ENCODE measurements at places on chromosomes 7 and 10.

DNA sequence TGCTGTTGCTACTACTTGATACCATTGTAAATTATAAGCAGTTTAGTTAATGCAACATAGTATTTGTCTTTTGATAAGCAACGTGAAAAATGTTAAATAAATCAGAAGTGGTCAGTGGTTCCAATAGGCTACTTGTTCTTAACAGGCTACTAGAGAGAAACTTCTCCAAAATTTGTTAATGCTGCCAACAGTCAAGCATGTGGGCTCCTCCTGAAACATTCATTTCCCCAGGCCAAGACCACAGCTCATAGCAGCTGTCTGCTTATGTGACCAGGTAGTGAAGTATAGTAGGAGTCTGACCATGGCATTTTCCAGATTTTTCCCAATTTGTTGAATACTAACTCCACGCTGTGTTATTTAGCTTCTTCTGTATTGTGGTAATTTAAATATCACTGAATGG lies 81.0 kb downstream of the CYP51A1 start:
- no peak for DNase-seq

DNA sequence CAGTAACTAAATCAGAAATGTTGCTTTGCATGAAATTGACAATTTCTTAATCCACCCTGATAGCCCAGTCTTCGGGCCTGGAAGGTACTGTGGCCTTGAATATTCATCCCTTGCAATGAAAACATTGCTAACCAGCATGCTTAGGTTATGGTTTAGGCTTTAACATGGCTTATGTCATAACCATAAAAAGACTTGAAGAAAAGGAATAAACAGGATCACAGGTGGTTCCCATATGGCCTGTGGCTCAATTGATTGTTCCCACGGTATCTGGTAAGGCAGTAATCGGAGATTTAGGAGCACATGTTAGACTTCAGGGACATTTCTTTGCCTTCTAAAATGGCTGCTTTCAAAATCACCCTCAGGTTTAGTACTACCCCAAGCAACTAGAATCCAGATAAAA lies 139.5 kb downstream of the ST7 start:
- DNase-seq, result no peak

- DNase-seq, result no peak
Measured at GRCh38 chr10:132183046-132183445, 3.7 kb upstream of the DPYSL4 start.

DNA sequence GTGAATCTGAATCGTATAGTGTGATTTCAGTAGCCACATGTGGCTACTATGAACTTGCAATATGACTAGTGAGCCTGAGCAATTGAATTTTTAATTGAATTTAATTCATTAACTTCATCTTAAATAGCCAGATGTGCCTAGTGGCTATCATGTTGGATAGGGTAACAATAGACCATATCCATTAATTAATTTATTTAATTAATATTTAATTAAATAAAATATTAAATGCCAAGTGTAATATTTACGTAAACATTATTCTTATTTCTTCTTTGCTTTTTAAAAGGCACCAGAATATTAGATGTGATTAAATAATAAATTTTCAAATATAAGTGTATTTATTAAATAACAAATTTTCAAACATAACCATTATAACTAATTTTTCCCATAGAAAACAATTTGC lies 354.4 kb downstream of the PLXDC2 start:
- DNase-seq, result no peak

GRCh38 chr10:86229811-86230556 lies 136.6 kb downstream of the GRID1 start:
- no peak for DNase-seq

GRCh38 chr7:150784120-150784736 lies 15.9 kb downstream of the TMEM176B start:
- no peak for DNase-seq

DNA sequence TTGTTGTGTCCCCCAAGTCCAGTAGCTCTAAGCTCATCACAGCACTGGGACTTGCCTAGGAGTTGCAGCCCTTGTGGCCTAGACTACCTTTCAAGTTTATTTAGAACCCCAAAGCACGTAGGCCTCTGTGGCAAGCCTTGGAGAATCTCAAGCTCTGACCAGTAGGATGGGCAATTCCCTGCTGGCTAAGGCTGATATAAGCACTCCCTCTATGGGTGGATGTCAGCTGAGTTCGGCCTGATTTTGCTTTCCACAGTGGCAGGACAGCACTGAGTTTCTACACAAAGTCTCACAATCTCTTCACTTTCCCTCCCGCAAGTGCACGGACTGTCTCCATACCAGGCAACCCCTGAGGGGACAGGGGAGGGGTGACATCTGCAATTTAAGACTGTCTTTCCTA lies 886.4 kb upstream of the LRRN3 start:
- DNase-seq, result no peak

- peak; percentile 36 for DNase-seq
Measured at GRCh38 chr7:88344956-88345832, 38.5 kb upstream of the STEAP4 start.

DNA sequence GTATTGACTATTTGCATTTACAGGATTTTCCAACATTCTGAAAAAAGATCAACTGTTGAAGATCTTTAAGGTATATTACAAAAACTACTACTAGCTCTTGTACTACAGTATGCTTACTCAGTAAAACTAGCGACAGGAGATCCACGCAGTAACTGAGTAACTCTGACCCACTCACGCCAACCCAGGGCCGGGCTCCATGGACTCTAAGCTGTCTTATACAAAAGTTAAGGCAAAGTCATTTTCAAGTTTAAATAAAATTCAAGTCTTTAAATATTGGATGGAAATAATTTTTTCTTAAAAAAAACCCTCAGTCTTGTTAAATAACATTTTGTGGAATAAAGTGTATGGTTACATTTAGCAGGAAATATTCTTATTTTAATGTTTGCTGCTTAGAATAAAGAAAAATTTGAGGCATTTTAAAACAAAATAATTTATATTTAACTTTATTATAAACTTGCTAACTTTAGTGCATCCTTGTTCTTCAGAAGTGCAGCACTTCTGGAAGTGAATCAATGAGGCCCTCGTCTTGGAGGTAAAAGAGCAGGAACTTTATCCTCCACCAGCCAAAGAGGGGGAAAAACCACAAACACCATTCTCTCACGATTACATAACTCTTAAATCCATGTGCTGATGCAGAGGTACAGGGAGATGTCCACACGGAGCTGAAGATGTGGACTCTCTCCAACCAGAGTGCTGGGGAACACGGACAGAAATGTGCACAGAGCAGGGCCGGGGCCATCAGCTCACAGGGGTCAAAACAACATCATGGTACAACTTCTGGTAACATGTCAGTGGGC lies 119.9 kb downstream of the LARP4B start:
- no peak for DNase-seq

- DNase-seq, result no peak
Measured at GRCh38 chr10:48814933-48815332, 124.7 kb downstream of the LRRC18 start.

DNA sequence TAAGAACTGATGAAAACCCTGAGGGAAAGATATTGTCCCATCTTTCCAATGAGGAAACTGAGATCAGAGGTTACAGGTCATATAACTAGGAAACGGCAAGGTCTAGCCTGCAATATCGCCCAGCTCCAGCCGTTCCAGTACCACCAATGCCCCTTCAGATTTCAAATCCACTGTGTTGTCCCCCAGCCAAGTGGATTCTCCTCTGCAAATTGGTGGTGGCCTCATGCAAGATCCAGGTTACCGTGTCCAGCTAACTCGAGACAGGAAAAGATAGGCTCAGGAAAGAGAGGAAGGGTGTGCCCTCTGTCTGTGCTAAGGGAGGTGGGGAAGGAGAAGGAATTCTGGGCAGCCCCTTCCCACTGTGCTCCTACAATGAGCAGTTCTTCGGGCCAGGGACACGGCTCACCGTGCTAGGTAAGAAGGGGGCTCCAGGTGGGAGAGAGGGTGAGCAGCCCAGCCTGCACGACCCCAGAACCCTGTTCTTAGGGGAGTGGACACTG lies 25.3 kb downstream of the PRSS2 start:
- no peak for DNase-seq

DNA sequence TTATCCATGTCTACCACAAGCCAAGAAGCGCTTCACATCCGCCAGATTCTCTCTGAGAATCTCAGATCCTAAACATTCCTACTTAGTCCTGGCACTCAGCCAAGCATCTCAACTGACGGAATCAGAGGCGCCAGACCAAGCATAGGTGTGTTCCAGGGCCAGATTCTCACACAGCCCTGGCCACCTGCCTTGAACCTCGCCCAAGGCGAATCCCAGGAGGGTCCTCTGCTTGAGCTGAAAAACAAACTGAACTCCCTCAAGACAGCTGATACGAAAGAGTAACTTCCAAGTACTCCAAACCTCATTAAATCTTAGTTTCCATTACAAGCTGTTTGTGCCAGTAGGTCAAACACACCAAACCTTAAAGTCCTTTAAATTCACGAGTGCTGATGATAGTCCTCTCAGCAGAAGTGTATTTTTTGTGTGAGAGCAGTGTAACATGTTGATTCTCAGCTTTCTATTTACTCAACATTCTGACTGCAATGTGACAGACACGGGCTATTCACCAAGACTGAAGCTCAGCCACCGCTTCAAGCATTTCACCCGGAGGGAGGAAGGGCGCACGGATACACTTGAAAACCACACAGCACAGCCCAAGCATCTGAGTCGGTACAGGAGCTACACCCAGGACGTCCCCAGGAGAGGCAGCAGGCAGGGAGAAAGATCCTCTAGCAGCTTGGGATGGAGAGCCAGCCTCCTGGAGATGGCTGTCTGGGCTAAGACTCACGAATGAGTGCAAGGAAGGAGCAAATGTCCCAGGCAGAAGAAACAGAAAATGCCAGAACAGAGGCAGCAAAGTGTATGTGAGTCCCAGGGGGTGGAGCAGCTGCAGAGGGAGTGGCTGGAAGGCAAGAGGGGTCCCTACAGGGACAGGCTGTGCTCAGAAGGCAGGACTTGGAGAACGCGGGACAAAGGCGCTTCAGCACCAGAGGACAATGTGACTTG lies 6.0 kb downstream of the PARD3 start:
- peak; percentile 23 for DNase-seq

GRCh38 chr10:34773636-34774630 lies 41.2 kb downstream of the PARD3 start:
- DNase-seq, result no peak

DNA sequence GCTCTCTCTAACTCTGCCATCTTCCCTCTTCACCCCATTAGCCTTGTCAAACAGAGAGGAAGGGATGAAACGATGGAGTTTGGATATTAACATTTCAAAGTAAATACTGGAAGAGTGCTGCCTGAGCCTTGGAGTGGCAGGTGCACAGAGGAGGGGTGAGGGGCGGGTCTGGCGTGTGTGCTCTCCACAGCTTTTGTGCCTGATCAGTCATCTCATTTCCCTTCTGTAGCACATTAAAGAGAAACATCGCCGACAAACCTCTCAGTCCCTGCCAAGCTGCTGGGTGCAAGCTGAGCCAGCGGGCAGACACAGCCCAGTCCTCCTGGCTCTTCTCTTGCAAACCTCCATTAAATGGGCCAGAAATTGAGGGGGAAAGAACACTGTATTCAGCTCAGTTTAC lies 76.2 kb downstream of the SLIT1 start:
- peak; percentile 46 for DNase-seq

GRCh38 chr7:66054063-66054462 lies 21.6 kb upstream of the ASL start:
- no peak for DNase-seq

DNA sequence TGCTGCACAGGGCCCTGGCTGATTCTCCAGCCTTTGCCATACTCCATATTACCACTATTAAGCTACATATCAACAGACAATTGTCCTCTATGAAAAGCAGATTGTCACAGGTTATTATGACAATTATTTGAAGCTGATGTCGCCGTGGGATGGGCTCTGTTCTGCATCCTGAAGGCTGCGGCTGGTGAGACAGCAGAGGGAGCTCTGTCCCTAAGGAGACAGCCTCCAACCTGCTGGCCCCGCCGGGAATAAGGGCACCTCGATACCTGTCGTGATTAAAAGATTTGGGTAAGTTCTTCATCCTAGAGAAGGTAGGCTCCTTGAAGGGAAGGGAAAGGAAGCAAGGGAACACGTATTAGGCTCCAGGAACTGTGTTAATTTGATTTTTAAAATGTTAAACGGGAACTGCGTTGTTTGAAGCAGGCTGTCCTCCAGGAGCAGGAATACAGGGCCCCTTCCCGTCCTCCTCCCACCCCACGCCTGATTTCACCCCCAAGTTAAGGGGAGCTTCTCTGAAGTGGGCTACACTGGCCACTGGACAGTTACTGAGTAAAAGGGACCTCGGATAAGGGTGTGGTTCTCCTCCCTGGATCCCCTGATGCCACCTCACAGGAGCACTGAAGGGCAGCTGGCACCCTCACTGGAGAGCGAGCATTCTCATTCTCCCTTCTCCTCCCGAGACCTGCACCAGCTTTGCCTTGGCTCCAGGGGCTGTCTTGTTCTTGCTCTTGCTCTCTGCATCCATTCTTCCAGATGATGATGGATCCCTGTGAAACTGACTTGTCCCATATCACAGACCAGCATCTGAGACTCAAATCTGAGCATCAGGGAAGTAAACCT lies 11.8 kb upstream of the TIAL1 start:
- peak; percentile 83 for DNase-seq

DNA sequence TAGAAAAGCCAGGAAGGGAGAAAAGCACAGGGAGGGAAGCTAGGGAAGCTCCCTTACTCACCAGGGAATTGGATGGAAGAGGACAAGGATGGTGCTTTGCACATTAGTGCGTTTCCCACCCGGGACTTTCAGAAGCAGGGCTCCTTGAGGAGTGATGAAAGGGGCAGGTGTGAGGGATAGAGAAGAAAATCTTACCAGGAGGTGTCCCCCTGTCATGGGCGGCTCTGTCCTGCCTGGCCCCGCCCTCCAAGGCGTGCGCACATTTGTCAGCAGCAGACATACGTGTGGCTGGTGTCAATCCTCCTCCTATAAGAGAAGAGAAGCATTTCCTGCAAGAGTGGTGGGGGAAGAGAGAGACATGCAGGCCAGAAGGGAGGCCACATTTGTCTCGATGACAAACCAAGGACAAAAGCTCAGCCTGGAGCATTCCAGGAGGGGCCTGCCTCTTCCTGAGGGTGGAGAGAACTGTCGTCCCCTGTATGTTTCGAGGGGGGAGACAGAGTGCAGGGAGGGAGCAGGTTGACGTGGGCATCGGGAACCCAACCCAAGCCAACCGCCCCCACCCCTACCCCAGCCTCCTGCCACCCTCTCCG lies 47.4 kb upstream of the COMTD1 start:
- no peak for DNase-seq

DNA sequence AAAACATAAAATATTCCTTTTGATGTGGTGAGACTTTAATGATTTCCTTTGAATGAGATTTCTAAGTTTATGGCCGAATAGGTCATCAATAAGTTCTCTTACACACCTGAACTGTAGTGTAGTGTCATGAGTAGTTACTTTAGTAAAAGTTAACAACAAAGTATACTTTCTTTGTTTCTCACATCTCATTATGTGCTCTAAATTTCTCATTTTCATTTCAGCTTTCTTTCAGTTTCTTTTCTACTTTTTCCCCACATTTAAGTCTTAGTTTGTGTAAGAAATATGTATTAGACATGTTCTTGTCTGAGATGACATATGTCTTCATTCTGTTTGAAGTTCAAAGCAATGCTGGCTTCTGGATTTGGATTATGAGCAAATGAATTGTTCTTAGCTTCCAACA lies 348.1 kb downstream of the ANKRD7 start:
- no peak for DNase-seq

DNA sequence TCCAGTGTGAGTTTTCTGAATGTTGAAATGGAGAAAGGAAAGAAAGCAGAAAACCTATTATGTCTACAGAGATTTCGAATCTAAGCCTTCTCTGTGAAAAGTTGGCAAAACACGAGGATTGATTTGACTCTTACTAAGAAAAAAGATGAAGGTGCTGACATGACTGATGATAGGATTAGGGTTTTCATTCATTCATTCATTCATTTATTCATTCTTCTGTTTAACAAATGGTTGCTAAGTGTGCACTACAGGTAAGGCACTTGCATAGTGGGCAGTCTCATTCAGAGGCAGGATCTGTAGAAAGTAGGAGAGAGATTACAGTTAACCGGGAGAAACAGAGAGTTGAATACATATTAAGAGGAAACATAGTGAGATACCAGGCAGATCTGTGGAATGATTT lies 137.1 kb downstream of the ZNF365 start:
- no peak for DNase-seq
